ENCODE measurements at places on chromosomes 11 and 22.

GRCh38 chr11:30826911-30827310 is 240.8 kb upstream of the MPPED2 start:
- no peaks in the 10 kb centered on the region for H3K27me3 ChIP-seq
- no peaks in the 10 kb centered on the region for H3K36me3 ChIP-seq
- no peak overlapping the region for H3K27ac ChIP-seq
- no peak overlapping the region for H3K4me3 ChIP-seq
- no peaks in the 10 kb centered on the region for H3K4me1 ChIP-seq

DNA sequence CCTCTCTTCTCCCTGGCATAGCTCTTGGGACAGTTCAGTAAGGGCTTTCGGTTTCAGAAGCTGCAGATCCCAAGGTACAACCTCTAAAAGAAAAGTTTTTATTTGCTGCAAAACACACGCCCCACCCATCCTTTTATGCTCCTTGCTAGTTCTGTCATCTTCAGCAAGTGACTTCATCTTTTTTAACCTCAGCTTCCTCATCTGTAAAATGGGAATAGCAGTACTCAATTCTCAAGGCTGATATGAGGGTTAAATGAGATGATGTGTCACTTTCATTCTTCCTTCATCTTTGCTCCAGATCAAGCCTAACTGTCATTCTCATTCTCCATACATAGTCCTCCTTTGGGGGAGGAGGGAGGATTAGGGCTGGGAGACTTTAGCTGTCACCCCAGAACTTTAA is 90.0 kb upstream of the ALX4 start:
- H3K27ac ChIP-seq: no peak overlapping the region
- no peaks in the 10 kb centered on the region for H3K36me3 ChIP-seq
- no peaks in the 10 kb centered on the region for H3K4me1 ChIP-seq
- ATAC-seq: no peak
- H3K4me3 ChIP-seq: no peak overlapping the region
- H3K27me3 ChIP-seq: peaks cover 35% of the 10 kb centered on the region

- no peak for ATAC-seq
- H3K36me3 ChIP-seq: no peaks in the 10 kb centered on the region
- H3K4me3 ChIP-seq: no peak overlapping the region
- no peaks in the 10 kb centered on the region for H3K27me3 ChIP-seq
- no peaks in the 10 kb centered on the region for H3K4me1 ChIP-seq
- H3K27ac ChIP-seq: no peak overlapping the region
Observed at GRCh38 chr11:34182921-34183685, 77.7 kb downstream of the NAT10 start.

- no peak overlapping the region for H3K27ac ChIP-seq
- H3K4me3 ChIP-seq: no peak overlapping the region
- no peaks in the 10 kb centered on the region for H3K27me3 ChIP-seq
- H3K36me3 ChIP-seq: no peaks in the 10 kb centered on the region
Observed at GRCh38 chr11:106471276-106471675, 393.8 kb downstream of the AASDHPPT start.

GRCh38 chr11:133687781-133688180 is 155.5 kb upstream of the OPCML start:
- no peak overlapping the region for H3K4me3 ChIP-seq
- H3K4me1 ChIP-seq: no peaks in the 10 kb centered on the region
- no peak for ATAC-seq

DNA sequence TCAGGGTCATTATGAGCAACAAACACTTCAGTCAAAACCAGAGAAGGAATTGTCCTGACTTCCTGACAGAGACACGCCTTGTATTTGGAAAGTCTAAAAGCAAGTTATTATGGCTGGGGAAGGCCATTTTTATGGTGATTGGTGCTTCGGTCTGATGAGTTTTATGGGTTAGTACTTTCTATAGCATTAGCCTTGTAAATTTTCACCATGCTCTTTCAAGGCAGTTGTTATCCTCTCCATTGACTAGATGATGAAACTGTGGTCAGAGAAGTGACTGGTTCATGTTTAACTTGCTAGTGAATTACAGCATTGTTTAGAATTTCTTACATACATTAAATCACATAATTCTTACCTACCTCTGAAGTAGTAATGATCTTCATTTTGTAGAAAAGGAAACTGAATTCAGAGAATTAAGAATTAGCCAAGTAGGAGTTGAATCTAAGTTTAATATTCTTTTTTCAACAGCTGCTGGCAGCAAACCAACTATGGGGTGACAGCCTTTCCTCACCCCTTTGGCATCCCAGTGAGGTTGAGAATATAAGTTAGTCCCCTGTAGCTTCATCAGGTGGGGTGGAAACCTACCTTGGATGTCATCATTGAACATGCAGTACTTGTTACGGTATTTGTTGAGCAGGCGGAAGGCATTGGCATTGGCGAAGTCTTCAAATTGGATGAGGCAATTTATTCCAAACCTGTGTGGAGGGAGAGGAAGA is 90.0 kb downstream of the CCDC81 start:
- H3K27me3 ChIP-seq: no peaks in the 10 kb centered on the region
- H3K4me1 ChIP-seq: peaks cover 27% of the 10 kb centered on the region
- peaks cover 29% of the 10 kb centered on the region for H3K36me3 ChIP-seq
- ATAC-seq: no peak
- H3K4me3 ChIP-seq: no peak overlapping the region
- H3K27ac ChIP-seq: no peak overlapping the region

GRCh38 chr22:37558815-37559214 is 1.5 kb upstream of the CDC42EP1 start:
- no peak overlapping the region for H3K4me3 ChIP-seq
- H3K36me3 ChIP-seq: no peaks in the 10 kb centered on the region
- peaks cover 31% of the 10 kb centered on the region for H3K27me3 ChIP-seq
- peaks cover 21% of the 10 kb centered on the region for H3K4me1 ChIP-seq

DNA sequence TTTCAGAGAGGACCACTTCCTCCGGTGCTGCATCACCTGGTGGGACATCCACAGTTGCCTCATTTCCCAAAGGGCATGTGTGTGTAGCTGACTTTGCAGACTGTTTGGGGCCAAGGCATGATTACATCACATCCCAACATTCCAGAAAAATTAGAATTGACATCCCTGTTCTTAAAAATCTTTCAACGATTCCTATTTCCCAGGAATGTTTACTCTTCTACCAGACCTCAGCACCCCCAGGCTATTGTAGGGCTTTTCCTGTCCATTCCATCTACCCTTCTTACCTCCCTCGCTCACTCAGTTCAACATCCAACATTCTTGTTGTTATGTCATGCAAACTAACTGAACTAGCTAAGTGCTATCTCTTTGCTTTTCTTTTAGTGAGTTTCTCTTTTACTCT is 37.3 kb downstream of the PIWIL4 start:
- peaks cover 32% of the 10 kb centered on the region for H3K36me3 ChIP-seq
- ATAC-seq: no peak
- H3K4me1 ChIP-seq: no peaks in the 10 kb centered on the region
- H3K4me3 ChIP-seq: no peak overlapping the region
- no peak overlapping the region for H3K27ac ChIP-seq

DNA sequence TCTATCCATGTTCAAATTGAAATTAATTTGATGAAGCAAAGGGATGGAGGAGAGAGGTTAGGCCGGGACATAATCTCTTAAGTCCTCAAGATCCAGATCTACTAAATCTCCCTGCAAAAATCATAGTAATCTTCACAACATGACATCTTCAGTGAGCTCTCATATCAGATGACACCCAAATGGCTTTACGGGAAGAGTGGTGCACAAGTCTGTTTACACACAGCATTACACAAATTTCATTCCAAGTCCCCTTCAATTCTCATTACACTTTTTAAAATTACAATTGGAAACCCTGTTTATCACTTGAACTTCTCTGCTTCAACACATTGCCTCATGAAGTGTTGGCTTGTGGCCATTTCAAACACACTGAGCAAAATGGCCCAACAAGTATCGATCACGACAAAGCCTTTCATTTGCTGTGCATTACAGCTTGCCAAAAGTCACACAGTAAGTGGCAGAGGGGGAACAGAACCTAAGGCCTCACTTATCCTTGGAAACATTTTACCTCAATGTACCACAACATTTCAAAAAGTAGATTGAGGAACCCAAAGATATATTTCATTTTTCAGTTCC is 17.9 kb upstream of the TPH1 start:
- no peak overlapping the region for H3K27ac ChIP-seq
- ATAC-seq: no peak
- H3K4me3 ChIP-seq: no peak overlapping the region
- no peaks in the 10 kb centered on the region for H3K4me1 ChIP-seq
- no peaks in the 10 kb centered on the region for H3K27me3 ChIP-seq

GRCh38 chr11:64856382-64857227 is 12.2 kb upstream of the CDC42BPG start:
- peak; percentile 77 for ATAC-seq
- H3K27ac ChIP-seq: peak overlapping the region; percentile 90
- H3K4me3 ChIP-seq: peak overlapping the region; percentile 3
- no peaks in the 10 kb centered on the region for H3K27me3 ChIP-seq

- H3K27me3 ChIP-seq: no peaks in the 10 kb centered on the region
- H3K4me3 ChIP-seq: no peak overlapping the region
- no peak for ATAC-seq
Observed at GRCh38 chr11:14638561-14638960, 5.0 kb upstream of the PDE3B start.

- H3K36me3 ChIP-seq: no peaks in the 10 kb centered on the region
- peaks cover 8% of the 10 kb centered on the region for H3K4me1 ChIP-seq
- no peak for ATAC-seq
- H3K27ac ChIP-seq: no peak overlapping the region
- H3K4me3 ChIP-seq: no peak overlapping the region
Observed at GRCh38 chr22:50118557-50119168, 28.9 kb downstream of the MOV10L1 start.

DNA sequence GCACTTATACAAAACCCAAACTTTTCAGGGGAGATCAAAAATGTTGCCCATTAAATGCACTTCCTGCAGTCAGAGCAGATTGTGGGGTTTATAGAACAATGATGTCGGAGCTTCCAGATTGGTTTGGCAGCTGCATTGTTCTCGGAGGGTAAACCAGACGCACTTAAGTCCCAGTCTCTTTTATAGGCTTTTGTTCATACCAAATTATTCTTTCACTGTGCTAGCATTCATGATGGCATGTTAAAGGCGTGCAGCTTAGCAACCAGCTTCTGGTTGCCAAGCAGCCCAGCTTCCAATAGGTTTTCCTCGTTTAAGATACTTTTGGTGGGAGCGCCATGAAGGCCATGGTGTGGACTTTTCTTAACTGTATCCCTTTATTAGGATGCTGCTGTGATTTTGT is 40.9 kb downstream of the ZC3H12C start:
- H3K4me3 ChIP-seq: no peak overlapping the region
- no peak for ATAC-seq

DNA sequence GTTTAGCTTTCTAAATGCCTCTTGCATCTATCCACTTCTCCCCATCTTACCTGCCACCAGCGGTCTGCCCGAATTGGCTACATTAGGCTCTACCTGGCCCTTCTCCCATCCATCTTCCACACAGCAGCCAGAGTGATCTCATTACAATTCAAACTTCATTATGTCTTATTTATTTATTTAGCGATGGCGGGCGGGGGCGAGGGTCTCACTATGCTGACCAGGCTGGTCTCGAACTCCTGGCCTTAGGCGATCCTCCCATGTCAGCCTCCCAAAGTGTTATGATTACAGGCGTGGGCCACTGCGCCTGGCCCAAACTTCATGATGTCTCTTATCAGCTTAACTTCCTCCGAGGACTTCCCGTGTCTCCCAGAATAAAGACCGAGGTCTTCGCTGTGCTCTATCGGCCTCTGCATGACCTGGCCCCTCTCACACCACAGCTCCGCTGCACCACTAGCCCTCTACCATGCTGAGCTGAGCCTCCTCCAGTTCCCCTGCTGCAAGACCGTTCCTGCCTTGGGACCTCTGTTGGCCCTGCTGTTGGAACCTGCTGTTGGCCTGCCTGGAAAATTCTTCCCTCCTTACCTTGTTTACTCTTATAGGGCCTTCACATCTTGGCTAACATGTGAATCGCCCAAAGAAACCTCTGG is 870 bp upstream of the CTTN start:
- peaks cover 56% of the 10 kb centered on the region for H3K4me1 ChIP-seq
- H3K27ac ChIP-seq: peak overlapping the region; percentile 91
- H3K4me3 ChIP-seq: peak overlapping the region; percentile 100
- H3K36me3 ChIP-seq: peaks cover 12% of the 10 kb centered on the region
- ATAC-seq: no peak
